Activated CD4-positive, alpha-beta T cell treated with anti-CD3 and anti-CD28 coated beads, Interleukin-2, amount 10 ng/mL, durations not matched to agents 24 days and 14 days (primary cell): ENCODE measurements at places on chromosomes 12 and 14.

DNA sequence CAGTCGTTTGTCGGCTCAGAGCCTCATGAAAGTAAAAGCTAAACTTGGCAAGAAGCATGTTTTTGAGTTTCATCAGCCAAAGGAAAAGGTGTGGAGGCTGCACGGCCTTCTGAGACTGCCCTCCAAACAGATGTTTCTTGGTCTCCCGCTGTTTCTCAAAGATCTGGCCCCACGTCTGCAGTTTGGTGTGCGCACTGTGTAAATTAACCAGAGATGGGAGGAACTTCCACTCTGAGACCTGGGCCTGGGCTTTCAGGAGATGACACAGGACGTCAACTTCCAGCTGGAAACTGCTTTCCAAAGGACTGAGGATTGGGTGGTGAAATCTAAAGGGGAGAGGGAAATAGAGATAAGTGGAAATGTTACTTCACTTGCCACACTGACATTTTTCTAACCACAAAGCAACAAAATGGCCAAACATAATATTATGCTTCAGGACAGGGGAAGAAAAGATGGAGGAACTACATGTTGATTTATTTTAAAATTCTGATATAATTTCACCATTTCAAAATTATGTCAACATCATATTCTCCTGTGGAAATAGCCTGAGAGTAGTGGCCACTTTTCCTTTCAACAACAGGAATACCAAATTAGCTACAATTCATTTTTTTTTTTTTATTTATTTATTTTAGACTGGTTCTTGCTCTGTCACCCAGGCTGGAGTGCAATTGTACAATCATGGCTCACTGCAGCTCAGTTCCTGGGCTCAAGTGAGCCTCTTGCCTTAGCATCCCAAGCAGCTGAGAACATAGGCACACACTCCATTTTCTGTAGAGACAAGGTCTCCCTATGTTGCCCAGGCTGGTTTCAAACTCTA, 27.6 kb downstream of the KICS2 start:
- DNase-seq: no peak

- peak; percentile 52 for DNase-seq
These were observed 8.3 kb upstream of the ZNF641 start for GRCh38 chr12:48358937-48359513.

DNA sequence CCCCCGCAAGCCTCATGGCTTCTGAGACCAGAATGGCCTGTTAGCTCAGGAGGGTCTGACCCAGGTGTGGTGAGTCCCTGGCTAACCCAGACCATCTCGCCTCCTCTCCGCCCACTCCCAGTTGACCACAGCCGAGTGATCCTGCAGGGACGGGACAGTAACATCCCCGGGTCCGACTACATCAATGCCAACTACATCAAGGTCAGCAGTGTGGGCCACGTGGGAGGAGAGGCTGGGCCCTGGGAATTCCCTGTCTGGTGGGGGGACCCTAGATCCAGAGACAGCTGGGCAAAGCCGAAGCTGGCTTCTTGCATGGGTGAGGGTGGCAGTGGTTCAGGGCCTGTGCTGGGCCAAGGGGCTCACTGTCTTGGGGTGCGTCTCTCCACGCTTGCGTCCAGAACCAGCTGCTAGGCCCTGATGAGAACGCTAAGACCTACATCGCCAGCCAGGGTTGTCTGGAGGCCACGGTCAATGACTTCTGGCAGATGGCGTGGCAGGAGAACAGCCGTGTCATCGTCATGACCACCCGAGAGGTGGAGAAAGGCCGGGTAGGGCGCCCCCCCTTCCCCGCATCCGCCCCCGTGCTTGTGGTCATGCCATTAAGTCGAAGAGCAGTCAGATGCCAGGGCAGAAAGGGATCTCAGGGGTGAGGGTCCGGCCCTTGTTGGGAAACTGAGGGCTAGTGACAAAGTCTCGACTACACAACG, 5.0 kb downstream of the PTPN6 start:
- no peak for DNase-seq

GRCh38 chr12:109725321-109726105, 11.9 kb downstream of the FAM222A start:
- DNase-seq: no peak

DNA sequence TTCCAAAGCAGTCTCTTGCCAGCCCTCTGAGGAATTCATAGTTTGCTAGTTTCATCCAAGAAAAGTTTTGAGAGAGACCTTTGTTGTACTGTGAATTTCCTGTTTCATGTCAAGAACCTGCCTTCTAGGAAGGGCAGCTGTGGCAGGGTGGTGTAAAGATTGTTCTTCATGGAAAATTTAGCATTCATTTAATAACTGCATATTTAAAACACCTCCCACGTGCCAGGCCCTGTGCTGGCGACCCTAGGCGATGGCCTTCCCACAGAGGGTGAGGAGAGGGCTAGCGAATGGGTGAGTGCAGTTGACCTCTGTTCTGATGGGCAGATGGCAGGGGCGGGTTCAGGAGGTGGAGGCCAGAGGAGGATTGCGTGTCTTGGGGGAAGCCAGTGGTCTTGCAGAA, 43.2 kb downstream of the MLXIP start:
- DNase-seq: no peak

- no peak for DNase-seq
These were observed 2.0 kb downstream of the BBS10 start for GRCh38 chr12:76346236-76346635.

GRCh38 chr12:104411826-104412641, 44.7 kb upstream of the CHST11 start:
- DNase-seq: no peak
